ENCODE measurements at places on chromosomes 12 and 14.

DNA sequence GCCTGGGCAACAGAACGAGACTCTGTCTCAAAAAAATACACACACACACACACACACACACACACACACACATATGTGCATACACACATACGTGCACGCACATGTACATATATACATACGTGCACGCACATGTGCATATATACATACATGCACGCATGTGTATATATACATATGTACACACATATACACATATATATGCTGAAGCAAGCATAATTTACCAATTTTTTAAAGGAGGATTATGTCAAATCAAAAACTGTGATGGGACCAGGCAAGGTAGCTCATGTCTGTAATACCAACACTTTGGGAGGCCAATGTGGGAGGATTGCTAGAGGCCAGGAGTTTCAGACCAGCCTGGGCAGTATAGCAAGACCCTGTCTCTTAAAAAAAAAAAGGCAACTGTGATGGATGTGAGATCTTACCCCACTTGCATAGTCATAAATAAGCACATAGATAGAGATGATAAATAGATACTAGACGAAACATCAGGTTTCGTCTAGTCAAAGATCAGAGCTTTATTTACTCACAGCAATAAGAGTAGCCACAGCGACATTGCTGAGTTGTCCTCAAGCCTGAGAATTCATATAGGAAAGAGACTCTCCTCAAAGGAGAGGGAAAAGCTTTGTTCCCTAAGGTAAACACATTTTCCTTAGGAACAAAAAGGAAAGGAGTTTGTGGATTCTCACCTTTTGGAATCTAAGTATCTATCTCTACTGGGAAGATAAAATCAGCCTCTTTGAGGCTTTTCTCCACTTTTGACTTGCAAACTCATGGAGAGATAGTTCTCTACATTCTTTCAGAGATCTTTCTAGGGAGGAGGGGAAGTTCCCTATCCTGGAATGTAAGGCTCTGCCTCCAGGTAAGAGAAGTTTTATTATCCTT is 74.7 kb upstream of the AMN1 start:
- no peak for DNase-seq

- no peak for DNase-seq
These were observed 284.5 kb upstream of the E2F7 start for GRCh38 chr12:77349689-77350370.

GRCh38 chr12:109125791-109126190 is 9.4 kb downstream of the ACACB start:
- no peak for DNase-seq

- DNase-seq = no peak
These were observed 12.4 kb upstream of the ITGB7 start for GRCh38 chr12:53219292-53219955.

GRCh38 chr14:29821661-29822429 is 105.8 kb downstream of the PRKD1 start:
- no peak for DNase-seq

- no peak for DNase-seq
These were observed 68.5 kb downstream of the RASSF3 start for GRCh38 chr12:64678835-64679234.

GRCh38 chr12:131829356-131829747 is 1.2 kb downstream of the MMP17 start:
- no peak for DNase-seq

DNA sequence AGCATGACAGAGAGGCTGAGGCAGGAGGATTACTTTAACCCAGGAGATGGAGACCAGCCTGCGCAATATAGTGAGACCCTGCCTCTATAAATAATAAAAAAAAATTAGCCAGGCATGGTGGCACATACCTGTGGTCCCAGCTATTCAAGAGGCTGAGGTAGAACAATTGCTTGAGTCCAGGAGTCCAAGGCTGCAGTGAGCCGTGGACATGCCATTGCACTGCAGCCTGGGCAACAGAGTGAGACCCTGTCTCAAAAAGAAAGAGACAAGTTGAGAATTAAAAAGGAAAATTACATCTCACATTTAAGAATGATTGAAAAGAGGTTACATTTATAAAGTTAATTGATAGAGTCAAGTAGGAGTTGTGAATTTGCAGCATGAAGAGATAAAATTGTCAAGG is 91.4 kb upstream of the TMPO start:
- DNase-seq = no peak

DNA sequence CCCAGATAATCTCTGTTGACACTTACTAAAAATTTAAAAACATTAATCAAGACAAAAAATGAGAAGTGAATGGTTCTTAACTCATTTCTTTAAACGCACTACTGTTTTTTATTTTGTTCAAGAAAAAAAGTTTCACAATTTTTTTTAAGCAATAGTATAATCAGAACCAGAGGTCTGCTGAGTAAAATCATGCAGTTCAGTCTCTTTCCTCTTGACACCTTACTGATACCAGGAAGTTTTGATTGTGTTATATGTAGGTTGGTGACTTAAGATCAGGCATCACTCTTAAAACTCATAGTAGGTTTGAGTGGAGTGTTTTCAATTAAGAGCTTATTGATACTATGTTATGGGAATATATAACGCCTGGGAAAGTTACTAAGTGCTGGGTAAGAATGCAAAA is 121.4 kb downstream of the TRMT5 start:
- no peak for DNase-seq

GRCh38 chr12:13167906-13168305 is 28.6 kb upstream of the EMP1 start:
- no peak for DNase-seq

DNA sequence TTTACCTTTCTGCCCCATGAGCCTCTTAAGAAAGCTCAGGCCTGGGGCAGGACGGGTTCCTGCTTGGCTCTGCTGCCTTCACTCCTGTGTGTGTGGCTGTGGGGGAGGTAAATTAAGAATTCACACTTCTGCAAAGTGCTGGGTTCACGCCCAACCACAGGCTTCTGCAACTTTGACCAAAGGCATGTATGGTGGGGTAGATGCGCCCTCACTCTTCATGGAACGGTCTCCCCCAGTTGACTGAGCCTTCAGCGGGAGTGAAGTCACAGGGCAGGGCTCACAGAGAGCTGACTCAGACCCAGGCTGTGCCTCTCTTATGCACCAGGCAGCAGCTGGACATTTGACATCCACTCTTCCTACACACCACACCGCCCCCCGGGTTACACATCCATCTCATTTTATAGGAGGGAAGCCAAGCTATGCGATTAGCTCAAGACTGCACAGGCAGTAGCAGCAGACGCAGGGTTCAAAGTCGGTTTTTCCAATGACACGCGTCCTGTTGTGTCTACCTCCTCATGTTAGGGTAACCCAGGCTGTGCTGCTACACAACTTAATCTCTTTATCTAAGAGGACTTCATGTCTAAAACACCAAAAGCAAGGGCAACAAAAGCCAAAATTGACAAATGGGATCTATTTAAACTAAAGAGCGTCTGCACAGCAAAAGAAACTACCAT is 15.4 kb upstream of the BCL11B start:
- DNase-seq = no peak

- DNase-seq = no peak
These were observed 32.9 kb downstream of the NDUFA12 start for GRCh38 chr12:94970560-94970959.

DNA sequence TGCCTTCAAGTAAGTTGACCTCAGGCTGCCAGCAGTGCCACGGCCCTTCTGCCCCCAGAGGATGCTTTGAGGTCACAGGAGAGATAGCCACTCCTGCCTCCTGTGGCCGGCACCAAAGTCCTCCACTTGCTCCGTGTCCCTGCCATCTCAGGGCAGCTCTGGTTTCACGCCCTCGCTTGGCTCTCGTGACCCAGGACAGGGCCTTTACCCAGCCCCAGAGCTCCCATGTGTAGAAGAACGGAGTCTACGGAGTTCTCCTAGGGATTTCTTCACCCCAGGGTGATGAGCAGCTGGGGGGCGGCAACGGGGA is 178.1 kb downstream of the ADGRD1 start:
- DNase-seq = no peak

DNA sequence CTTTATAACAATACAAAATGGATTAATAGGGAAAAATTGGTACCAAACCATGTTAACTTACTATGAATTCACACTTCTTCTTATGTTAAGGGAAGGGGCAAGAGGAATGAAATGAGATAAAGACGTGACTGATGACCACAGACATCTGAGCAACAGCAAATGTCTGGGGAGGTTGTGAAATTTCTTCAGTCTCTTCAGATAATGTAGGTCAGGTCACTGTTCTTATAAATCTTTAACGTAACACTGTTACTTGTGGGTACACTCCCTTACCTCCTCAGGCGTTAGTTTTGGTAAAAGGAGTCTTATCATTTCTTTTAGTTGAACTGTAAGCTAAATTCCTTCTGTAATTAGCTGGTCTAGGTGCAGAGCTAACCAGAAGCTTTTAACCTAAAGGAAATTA is 405.0 kb upstream of the LRFN5 start:
- DNase-seq = no peak

DNA sequence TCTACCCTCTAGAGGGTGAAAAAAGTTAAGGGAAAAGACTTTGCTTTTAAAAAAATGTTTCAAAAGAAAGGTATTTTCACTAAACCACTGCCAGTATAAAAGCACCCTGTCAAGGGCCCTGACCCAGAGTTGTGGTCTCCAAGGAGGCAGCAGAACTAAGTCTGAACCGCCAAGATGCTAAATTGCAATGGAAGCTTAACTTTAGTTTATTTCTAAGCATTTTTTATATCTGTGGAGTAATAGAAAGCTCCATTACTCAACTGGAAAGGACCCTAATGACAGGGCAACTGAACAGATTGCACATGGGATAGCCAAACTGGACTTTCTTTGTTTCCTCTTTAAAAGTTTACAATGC is 379.8 kb downstream of the NAV3 start:
- DNase-seq = no peak

GRCh38 chr12:14575585-14575984 is 7.9 kb upstream of the PLBD1 start:
- no peak for DNase-seq

- no peak for DNase-seq
These were observed 8.9 kb downstream of the CDKN1B start for GRCh38 chr12:12725956-12726554.

- DNase-seq = no peak
These were observed 53.4 kb upstream of the DACT1 start for GRCh38 chr14:58584383-58584782.

DNA sequence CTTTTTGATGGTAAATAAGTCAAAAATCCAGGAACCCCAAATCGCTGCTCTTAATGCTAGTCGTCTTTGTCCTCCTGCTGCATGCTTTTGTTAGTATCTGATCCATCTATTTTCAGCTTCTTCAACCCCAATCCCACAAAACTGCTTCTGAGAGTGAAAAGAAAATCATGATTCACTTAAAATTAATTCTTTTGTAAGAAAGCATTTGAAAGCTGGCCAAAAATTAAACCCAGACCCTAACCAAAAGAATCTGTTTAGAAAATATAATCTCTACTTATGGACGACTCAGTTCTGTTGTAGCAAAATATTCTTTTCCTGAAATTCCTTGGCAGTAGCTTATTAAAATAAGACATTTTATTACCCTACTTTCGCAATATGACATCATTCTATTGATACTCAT is 443.6 kb upstream of the SYT1 start:
- no peak for DNase-seq

DNA sequence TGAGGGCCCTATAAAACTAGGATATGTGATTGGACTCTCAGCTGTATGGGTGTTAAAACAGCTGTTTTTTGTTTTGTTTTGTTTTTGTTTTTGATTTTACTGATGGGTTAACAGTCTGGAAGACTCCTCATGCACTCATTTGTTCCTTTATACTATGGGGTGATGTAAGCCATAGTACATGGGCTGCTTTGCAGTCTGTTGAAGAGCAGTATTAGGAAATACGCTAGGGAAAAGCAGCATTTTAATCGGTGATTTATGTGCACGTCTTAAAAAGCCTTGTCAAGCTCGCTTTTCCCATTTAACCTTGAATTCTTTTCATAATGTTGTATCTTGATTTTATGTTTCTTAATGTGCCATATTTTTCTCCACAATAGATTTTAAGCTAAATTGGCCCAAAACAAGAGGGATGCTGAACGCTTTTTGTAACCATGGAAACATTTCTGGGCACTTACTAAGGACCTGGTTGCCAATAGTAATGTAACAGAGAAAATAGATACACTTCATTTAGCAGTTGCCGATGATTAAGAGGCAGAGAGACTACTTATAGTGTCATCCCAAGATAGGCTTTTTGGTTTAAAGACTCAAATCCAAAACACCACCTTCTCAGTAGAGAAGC is 244.0 kb downstream of the SNAPC1 start:
- no peak for DNase-seq

GRCh38 chr12:67469666-67470065 is 178.9 kb upstream of the DYRK2 start:
- DNase-seq = no peak

DNA sequence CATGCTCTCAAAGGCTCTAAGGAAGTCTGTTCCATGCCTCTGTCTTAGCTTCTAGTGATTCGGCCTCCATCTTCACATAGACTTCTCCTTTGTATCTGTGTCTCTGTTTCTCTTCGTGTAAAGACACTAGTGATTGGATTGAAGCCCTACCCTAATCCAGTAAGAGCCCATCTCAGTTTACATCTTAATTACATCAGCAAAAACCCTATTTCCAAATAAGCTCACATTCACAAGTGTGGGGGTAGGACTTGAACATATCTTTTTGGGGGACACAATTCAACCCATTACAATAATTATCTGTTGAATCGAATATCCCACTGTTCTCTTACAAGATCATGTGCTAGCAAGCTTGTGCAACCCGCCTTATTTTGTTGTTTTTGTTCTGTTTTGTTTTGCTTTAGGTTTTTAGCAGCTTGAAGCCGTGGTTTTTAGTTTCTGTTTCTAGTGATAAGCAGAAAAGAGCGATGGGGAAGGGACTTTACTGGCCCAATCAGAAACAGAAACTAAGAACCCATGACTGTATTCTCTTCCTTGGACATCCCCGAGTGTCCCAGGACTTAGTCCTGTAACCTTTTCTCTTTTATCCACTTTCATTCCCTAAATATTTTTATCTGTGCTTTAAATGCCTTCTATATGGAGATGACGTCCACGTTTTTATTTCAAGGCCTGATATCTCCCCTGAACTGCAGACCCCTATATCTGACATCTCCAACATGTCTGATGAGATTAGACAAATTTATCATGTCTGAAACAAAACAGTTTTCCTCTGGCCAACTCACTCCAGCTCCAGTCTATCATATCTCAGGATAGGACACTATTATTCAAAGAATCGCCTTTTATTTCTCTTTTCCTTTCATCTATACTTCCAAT is 353.0 kb downstream of the CCDC91 start:
- no peak for DNase-seq

DNA sequence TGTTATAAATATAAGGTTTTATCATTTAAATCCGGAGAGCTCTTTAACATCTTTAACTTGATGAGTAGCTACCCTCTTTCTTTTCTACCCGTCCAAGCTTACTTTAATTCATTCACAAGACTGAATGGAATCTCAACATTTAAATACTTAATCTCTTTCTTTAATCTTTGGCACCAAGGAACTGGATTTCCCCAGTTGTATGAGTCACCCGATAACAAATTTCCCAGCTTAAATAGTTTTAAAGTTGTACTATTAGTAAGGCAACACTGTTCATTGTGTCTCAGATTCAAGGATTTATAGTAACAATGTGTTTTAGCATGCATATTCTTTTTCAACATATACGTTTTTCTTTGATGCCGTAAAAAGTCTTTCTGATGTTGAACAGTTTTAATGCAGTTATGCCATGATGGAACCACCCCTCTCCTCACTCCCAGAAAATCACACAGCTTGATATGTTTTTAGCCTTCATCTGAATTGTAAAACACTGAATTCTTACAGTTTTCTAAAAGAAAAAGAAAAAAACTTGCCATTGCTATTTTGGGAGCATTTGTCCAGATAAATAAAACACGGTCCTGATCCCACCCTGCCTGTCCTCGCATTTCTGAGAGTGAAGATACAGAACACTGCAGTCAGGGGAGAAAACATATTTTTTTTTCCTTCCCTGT is 16.0 kb upstream of the LRP6 start:
- no peak for DNase-seq

Data from stimulated activated CD4-positive, alpha-beta T cell treated with anti-CD3 and anti-CD28 coated beads, TNF-alpha, amount 100 ng/mL, for 48 hours (primary cell).